NCI-H446 (cell line): ENCODE measurements at places on chromosomes 6 and 20.

- no peak for DNase-seq
Measured at GRCh38 chr20:58523072-58523970, 8.1 kb upstream of the APCDD1L start.

DNA sequence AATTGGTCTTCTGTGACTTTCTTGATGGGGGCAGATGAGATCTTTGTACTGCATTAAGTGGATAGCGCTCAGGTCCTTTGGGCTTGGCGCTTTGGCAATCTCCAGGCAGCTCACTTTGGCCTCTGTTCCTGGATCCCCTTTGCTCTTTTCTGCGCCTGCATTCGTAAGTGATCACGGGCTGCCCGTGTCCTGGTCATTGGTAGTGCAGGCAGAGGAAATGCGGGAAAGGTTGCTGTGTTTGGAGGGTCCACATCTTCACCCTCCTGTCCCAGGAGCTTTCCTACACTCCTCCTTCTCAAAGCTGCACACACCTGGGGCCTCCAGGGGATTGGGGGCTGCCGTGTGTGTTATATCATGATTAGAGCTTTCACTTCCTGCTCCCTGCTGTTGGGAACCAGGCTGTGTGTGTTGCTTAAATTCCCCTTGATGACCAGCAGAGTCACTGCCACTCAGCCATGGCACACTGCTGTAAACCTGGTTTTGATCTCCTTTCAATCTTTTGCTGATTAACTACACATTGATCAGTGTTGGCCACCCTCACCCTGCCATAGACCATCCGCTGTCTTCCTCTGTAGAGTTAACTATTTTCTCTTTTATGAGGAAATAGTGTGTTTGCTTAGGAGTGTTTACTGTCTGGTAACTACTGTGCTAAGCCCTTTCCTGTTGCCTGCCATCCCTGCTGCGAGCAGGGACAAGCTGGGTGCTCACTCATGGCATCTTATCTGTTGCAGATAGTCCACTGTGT lies 13.0 kb upstream of the SNHG17 start:
- no peak for DNase-seq

DNA sequence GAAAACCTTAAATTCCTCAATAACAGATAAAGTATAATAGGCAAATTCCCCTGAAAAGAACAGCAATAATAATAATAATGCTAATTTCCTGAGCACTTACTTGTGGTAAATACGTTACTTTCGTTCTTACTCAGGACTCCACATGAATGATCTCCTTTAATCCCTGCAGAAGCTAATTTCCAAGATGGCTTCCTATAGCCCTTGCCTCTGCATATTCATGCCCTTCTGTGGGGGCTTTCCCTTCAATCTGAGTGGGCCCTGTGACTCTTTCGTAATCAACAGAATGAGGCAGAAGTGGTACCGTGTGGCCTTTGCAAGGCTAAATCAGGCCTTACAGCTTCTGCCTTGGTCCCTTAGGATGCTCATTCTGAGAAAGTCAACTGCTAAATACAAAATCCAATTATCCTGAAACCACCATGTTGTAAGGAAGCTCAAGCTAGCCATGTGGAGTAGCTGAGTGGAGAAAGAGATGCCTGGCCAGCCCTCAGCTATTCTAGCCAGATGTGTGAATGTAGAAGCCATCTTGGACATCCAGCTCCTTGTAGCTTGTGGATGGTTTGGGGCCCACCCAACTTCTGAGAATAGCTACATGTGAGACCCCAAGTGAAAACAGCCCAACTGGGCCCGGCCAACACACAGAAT lies 50.5 kb downstream of the MCUR1 start:
- no peak for DNase-seq

DNA sequence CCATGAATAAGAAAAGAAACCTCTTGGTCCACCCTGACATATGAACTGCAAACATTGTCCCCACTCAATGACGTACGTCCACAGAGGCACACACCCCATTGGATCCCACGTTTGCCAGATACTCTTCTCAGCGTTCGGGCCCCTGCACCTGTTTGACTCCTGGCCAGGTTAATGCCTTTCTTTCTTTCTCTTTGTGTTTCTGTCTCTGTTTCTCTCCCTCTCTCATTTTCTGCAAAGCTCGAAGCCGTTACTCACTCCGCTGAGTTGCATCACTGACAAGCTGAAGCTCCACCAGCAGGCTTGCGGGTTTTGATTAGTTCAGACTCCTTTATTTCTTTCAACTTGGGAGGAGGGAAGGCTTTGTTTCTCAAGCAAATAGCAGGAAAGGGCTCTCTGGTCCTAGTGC lies 135.5 kb upstream of the SUPT3H start:
- no peak for DNase-seq

- peak; percentile 92 for DNase-seq
Measured at GRCh38 chr6:20291764-20292580, 79.7 kb upstream of the MBOAT1 start.

DNA sequence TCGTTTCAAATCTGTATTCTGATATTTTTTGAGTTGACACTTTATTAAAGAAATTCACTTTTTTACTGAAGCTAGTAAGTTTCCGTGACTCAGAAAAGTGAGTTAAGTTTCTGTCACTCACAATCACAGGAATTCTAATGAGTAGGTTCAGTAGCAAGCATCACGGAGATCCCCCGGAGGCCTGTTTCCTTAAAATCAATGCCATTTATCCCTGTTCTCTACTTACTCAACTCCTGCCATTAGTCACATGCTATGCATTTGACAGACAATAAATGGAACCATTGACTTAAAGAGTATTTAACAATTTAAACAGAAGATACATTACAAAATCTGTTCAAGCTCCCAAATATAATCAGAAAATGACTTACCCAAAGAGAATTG lies 9.1 kb downstream of the SLC18B1 start:
- DNase-seq, result no peak

DNA sequence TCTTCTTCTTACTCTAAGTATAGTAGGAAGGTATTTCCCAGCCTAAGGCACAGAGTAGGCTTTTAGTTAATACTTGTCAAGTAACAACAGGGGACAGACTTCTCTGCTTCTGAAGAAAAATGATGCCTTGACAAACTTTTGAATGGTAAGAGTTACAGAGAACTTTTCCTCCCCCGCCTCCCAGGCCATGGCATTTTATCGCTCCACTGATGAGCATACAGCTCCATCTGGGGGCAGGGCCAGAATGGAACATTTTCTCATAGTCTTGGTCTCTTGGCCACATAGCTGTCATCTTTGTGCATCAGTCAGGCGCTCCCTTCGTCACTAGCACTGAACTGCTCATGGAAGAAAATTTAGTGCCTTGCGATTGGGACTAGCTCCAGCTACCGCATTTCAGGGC lies 1066.8 kb upstream of the CITED2 start:
- peak; percentile 3 for DNase-seq

GRCh38 chr6:34524971-34525370 lies 31.2 kb downstream of the SPDEF start:
- no peak for DNase-seq

GRCh38 chr6:121430514-121431460 lies 4.7 kb upstream of the GJA1 start:
- DNase-seq, result no peak

DNA sequence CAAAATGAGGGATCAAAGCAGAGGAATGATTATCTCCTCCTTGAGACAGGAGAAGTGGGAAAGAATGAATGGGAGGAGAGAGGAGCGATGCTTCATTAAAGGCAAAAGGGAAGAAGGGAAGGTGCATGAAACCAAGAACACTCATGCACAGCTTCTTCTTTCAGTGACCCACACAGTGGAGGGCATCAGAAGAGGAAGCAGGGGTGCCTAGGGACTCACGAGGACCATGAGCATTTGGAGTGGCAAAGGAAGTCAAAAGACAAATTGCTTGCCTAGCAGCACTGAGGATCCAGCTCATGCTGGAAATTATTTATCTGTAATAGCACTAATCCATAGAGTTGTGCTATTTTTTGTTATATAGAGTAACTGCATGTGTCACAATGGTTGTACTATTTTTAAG lies 66.1 kb downstream of the SMLR1 start:
- DNase-seq, result no peak

DNA sequence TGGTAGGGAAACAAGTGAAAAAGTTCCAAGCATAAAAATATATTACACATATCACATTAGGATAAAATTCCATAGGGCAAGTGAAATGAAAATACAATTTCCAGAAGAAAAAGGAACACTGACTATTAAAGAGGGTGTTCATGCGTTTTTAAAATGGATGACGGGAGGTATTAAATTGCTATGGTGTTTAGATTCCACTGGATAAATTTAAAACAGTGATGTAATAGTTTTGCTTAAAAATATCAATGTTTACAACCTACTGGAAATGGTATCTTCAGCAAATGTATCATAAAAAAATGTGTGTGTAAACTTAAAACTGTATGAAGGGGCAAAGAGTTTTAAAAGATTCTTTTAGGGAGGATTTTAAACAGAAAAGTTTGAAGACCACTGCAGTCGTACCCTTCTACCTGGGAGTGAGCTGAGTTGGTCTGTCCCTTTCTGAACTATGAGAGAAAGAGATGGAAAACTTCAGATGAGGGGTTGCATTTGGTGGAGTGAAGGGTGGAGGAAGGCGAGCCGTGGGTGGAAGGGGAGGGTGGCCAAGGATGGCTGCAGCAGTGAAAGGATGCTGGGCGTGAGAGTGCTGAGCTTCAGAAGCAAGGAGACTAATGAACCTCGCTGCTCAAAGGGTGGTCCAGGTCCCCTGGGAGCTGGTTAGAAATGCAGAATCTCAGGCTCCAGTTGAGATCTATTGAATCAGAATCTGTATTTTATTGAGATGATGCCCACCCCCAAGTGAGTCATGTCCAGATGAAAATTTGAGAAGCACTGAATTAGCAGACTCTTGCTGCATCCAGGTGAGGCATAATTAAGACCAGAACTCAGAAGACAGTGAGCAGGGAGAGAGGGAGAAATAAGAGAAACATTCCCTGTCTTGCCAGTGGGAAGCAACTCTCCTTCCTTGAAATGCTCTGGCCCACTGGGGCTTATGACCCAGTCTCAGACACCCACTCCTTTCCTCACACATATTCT lies 54.5 kb upstream of the MRPS10 start:
- no peak for DNase-seq

GRCh38 chr6:121533321-121533841 lies 97.9 kb downstream of the GJA1 start:
- DNase-seq, result no peak

GRCh38 chr6:161233986-161234661 lies 39.7 kb downstream of the AGPAT4 start:
- DNase-seq, result no peak

- no peak for DNase-seq
Measured at GRCh38 chr6:52553158-52553557, 23.7 kb downstream of the TRAM2 start.

- no peak for DNase-seq
Measured at GRCh38 chr6:18784794-18785193, 397.6 kb downstream of the RNF144B start.

GRCh38 chr20:59159493-59160376 lies 3.9 kb upstream of the ZNF831 start:
- no peak for DNase-seq

GRCh38 chr6:134331256-134331655 lies 13.3 kb upstream of the SGK1 start:
- no peak for DNase-seq

DNA sequence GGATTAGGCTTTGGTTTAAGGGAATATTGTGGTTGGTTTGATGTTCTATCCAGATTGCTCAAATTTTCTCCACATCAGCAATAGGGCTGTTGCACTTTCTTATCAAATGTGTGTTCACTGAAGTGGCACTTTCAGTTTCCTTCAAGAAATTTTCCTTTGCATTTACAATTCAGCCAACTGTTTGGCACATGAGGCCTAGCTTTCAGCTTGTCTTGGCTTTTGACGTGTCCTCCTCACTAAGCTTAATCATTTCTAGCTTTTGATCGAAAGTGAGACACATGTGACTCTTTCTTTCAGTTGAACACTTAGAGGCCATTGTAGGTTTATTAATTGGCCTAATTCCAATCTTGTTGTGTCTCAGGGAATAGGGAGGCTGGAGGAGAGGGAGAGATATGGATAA lies 104.8 kb downstream of the FLRT3 start:
- no peak for DNase-seq

DNA sequence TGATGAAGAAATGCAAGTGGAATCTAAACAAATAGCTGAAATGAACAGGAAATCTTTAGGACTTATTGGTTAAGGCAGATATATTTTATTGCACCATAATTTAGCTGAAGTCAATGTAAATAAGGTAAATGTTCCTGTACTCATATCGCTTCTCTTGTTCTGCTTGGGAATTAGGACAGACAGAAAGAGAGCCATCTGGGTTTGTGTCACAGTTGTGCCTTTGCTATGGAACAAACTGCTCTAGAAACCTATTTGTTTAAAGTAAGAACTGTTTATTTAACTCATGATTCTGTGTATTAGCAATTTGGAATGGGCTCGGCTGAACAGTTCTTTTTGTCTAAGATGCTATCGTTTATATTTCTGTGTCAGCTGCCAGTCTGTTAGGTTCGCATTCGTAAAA lies 143.8 kb upstream of the KHDRBS2 start:
- DNase-seq, result no peak

- DNase-seq, result no peak
Measured at GRCh38 chr20:42258564-42259302, 640.6 kb upstream of the CHD6 start.

DNA sequence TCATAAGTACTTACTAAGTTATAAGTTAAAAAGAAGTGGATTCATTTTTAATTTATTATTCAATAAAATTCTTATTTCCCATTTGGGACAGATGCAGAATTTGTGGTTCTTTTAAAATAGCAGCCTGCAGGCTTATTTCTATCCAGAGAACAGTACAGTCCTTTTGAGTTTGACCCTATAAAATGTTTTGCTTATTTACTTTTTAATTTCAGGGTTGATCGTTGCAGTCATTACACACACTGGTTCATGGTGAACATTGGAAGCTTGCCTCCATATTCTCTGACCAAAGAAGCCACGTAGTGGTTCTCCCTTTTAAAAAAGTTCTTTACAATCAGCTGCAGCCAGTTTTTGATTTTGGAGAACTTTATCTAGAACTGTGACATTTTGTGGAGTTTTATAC lies 122.9 kb upstream of the PDE7B start:
- DNase-seq, result no peak

- DNase-seq, result no peak
Measured at GRCh38 chr6:109239160-109239559, 143.1 kb downstream of the CD164 start.

DNA sequence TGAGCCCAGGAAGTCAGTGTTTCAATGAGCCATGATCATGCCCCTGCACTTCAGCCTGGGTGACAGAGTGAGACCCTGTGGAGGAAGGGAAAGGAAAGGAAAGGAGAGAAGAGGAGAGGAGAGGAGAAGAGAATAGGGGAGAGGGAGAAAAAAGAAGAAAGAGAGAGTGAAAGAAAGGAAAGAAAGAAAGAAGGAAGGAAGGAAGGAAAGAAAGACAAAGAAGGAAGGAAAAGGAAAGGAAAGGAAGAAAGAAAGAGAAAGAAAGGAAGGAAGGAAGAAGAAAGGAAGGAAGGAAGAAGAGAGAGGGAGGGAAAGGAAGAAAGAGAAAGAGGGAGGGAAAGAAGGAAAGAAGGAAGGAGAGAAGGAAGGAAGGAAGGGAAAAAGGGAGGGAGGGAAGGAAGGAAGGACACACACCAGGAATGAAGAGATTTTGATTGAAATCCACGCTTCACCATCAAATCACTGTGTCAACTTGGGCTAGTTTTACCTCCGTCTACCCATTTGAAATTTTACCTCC lies 14.3 kb downstream of the WFDC8 start:
- no peak for DNase-seq

- no peak for DNase-seq
Measured at GRCh38 chr20:51710361-51710894, 57.8 kb downstream of the ATP9A start.

GRCh38 chr20:24686156-24686555 lies 216.7 kb downstream of the SYNDIG1 start:
- no peak for DNase-seq
